ENCODE measurements at places on chromosomes 12 and 14. TPM values are rescaled to one million over a fixed set of nuclear protein-coding genes. Genes with fewer than 3 reads are reported as not detected.

GRCh38 chr12:77163074-77164038 is 98.0 kb upstream of the E2F7 start:
- H3K36me3 ChIP-seq: no peaks in the 10 kb centered on the region
- H3K27ac ChIP-seq: no peak overlapping the region
- no peaks in the 10 kb centered on the region for H3K4me1 ChIP-seq
- no peaks in the 10 kb centered on the region for H3K27me3 ChIP-seq
- DNase-seq: no peak
- no peak overlapping the region for H3K4me3 ChIP-seq

DNA sequence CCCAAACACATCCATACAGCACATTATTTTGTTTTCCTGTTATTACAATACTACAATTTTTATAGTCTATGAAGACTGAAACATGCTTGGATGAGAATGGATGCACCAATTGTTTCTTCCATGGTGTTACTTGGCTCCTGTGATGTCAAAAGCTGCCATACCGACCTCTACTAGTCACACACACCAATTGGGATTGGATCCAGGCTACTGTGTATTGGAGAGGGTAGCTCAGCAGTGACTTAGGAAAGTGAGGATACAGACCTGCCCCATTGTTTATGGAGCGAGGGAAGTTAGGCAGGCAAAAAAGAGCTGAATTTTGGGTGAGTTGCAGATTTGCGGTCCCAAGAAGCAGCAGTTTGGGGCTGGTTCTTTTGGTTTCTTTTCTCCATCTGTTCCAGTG is 30.8 kb upstream of the AKAP6 start:
- no peaks in the 10 kb centered on the region for H3K27me3 ChIP-seq
- no peaks in the 10 kb centered on the region for H3K4me1 ChIP-seq
- H3K4me3 ChIP-seq: no peak overlapping the region
- no peak for DNase-seq

The CEBPE gene
- polyA plus RNA-seq: not detected

The EMP1 gene
- polyA plus RNA-seq: 265 TPM

The AHSA1 gene
- 122 TPM for polyA plus RNA-seq

- no peaks in the 10 kb centered on the region for H3K4me1 ChIP-seq
- no peaks in the 10 kb centered on the region for H3K27me3 ChIP-seq
- H3K27ac ChIP-seq: no peak overlapping the region
- H3K36me3 ChIP-seq: no peaks in the 10 kb centered on the region
- no peak overlapping the region for H3K4me3 ChIP-seq
Observed at GRCh38 chr12:133236144-133236543, 467 bp upstream of the ANHX start.

The MIP gene
- not detected for polyA plus RNA-seq

DNA sequence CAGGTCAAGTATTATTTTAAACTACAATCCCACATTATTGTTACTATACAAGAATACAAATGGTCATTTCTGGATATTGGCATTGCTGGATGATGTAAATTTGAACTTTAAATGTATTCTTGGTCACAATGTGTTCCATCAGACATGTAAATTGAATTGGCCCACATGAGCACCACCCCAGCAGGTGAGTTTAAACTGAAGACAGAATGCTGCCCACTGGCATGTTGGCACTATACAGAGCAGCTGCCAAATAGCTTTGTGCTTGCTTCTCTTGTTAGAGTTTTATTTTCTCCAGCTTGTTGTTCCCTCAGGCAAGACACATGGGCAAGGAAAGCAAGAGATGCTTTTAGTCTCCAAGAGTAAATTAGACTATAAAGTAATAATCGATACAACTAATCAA is 98.6 kb downstream of the C12orf50 start:
- H3K27me3 ChIP-seq: no peaks in the 10 kb centered on the region
- no peak overlapping the region for H3K4me3 ChIP-seq
- no peak overlapping the region for H3K27ac ChIP-seq
- no peak for DNase-seq
- no peaks in the 10 kb centered on the region for H3K36me3 ChIP-seq

GRCh38 chr12:46983959-46984841 is 95.2 kb upstream of the PCED1B start:
- H3K4me3 ChIP-seq: no peak overlapping the region
- no peaks in the 10 kb centered on the region for H3K36me3 ChIP-seq
- H3K27me3 ChIP-seq: peaks cover 8% of the 10 kb centered on the region
- no peak overlapping the region for H3K27ac ChIP-seq
- peak; percentile 71 for DNase-seq
- no peaks in the 10 kb centered on the region for H3K4me1 ChIP-seq

- H3K27me3 ChIP-seq: no peaks in the 10 kb centered on the region
- H3K27ac ChIP-seq: peak within 1 kb of the TSS; percentile 42
- no peak within 1 kb of the TSS for H3K4me3 ChIP-seq
- peaks cover 31% of the 10 kb centered on the region for H3K4me1 ChIP-seq
Observed at GRCh38 chr14:103122947-103123633, at the start of gene TNFAIP2. TNFAIP2 (plus strand) TSS chr14:103123461; CDS start chr14:103126458, 2,997 bp downstream.

- no peak overlapping the region for H3K27ac ChIP-seq
- no peak for DNase-seq
- H3K27me3 ChIP-seq: no peaks in the 10 kb centered on the region
- H3K36me3 ChIP-seq: peaks cover 11% of the 10 kb centered on the region
- no peak overlapping the region for H3K4me3 ChIP-seq
Observed at GRCh38 chr14:36294543-36294942, 25.9 kb downstream of the MBIP start.

GRCh38 chr14:32608857-32609256 is 279.8 kb downstream of the AKAP6 start:
- H3K27ac ChIP-seq: no peak overlapping the region
- no peak overlapping the region for H3K4me3 ChIP-seq
- H3K27me3 ChIP-seq: no peaks in the 10 kb centered on the region
- peak; percentile 60 for DNase-seq
- peaks cover 5% of the 10 kb centered on the region for H3K4me1 ChIP-seq

DNA sequence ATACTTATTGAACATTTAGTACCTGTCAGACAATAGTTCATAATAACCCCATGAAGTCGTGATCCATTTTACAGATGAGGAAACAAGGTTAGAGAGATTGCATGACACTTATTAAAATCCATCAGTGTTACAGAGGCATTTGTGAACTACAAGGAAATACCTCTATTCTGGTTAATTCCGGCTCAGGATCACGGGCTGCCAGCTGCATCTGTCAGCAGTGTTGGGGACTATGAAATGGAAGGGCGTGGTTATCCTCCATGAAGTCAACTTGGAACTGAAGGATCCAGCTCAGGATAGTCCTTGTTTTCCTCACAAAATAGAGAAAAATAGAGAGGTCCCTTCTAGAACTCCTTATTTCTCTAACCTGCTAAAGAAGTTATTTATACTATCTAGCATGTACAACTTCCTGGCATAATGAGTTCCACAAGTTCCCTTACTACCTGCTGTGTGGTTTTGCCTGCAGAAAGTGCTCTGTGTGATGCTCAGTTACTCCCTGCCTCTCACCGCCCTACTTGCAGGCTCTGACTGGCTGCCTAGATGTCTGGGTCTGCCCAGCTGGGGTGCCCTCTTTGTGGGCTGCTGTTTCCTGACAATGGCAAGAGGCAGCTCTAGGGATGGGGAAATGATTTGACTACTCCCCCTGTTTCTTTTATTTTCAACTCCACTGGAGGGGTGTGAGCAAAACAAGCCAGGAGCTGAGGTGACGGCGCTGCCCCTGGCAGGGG is 36.8 kb downstream of the PLXNC1 start:
- H3K4me1 ChIP-seq: no peaks in the 10 kb centered on the region
- H3K36me3 ChIP-seq: no peaks in the 10 kb centered on the region
- peaks cover 11% of the 10 kb centered on the region for H3K27me3 ChIP-seq
- DNase-seq: no peak

GRCh38 chr14:23068789-23069412 is 11.6 kb upstream of the CDH24 start:
- H3K27ac ChIP-seq: peak overlapping the region; percentile 35
- H3K36me3 ChIP-seq: peaks cover 36% of the 10 kb centered on the region
- peak; percentile 97 for DNase-seq
- H3K4me3 ChIP-seq: no peak overlapping the region
- no peaks in the 10 kb centered on the region for H3K27me3 ChIP-seq
- H3K4me1 ChIP-seq: peaks cover 26% of the 10 kb centered on the region

The SLC8A3 gene
- polyA plus RNA-seq: not detected

The PDE3A gene
- polyA plus RNA-seq: 12.9 TPM

The ATXN2 gene
- polyA plus RNA-seq: 55.6 TPM

The B4GALNT1 gene
- 0.24 TPM for polyA plus RNA-seq

The SLC4A8 gene
- 4.7 TPM for polyA plus RNA-seq

GRCh38 chr12:62737188-62737587 is 197.8 kb downstream of the PPM1H start:
- no peak overlapping the region for H3K4me3 ChIP-seq
- no peak overlapping the region for H3K27ac ChIP-seq
- no peaks in the 10 kb centered on the region for H3K27me3 ChIP-seq
- no peak for DNase-seq

The CCDC88C gene
- 11.4 TPM for polyA plus RNA-seq

- H3K36me3 ChIP-seq: no peaks in the 10 kb centered on the region
- no peak overlapping the region for H3K4me3 ChIP-seq
- H3K4me1 ChIP-seq: no peaks in the 10 kb centered on the region
- no peaks in the 10 kb centered on the region for H3K27me3 ChIP-seq
Observed at GRCh38 chr12:99917711-99918402, 66.9 kb downstream of the ANKS1B start.

The PTGER2 gene
- not detected for polyA plus RNA-seq

DNA sequence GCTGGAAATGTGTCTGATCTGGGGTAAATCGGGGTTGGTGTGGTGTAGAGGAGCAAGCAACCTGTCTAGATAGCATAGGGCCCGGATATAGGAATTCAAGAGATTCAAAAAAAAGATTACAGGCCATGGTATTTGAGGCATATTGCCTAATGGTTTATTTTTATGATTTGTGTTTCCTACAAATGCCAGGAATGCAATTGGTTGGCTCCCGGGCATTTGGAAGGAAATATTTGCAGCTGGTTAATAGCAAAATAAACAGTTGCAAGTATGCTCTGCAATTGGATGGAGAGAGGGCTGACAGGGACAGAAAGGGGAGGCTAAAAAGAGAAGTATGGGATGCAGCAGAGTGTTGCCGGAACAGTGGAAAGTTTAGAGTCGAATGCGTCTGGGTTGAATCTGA is 315.6 kb upstream of the ATP2B1 start:
- H3K4me3 ChIP-seq: no peak overlapping the region
- H3K27me3 ChIP-seq: no peaks in the 10 kb centered on the region
- no peaks in the 10 kb centered on the region for H3K36me3 ChIP-seq
- no peak overlapping the region for H3K27ac ChIP-seq

The OVCH1 gene
- polyA plus RNA-seq: 0.01 TPM

The PSMB5 gene
- 464 TPM for polyA plus RNA-seq

The CSRP2 gene
- 7.2 TPM for polyA plus RNA-seq

The ARHGEF25 gene
- polyA plus RNA-seq: 3.5 TPM

- H3K36me3 ChIP-seq: peaks cover 6% of the 10 kb centered on the region
- peak overlapping the region; percentile 91 for H3K4me3 ChIP-seq
- peaks cover 20% of the 10 kb centered on the region for H3K4me1 ChIP-seq
- peak overlapping the region; percentile 37 for H3K27ac ChIP-seq
Observed at GRCh38 chr14:21475767-21476522, 814 bp downstream of the RAB2B start.

The TAS2R9 gene
- polyA plus RNA-seq: not detected

GRCh38 chr14:30658645-30659044 is 36.5 kb downstream of the SCFD1 start:
- peaks cover 3% of the 10 kb centered on the region for H3K36me3 ChIP-seq
- no peaks in the 10 kb centered on the region for H3K27me3 ChIP-seq
- DNase-seq: no peak

GRCh38 chr12:103928682-103929045 is 1.5 kb upstream of the HSP90B1 start:
- peaks cover 27% of the 10 kb centered on the region for H3K4me1 ChIP-seq
- peak overlapping the region; percentile 91 for H3K27ac ChIP-seq
- peaks cover 2% of the 10 kb centered on the region for H3K36me3 ChIP-seq
